ENCODE measurements at places on chromosomes 3 and 15.
A peak's percentile ranks its signal among the peaks of the same experiment; 100 is the strongest.

- DNase-seq: no peak
These were observed 74.0 kb upstream of the ETV5 start for GRCh38 chr3:186182850-186183249.

- DNase-seq: no peak
These were observed 296.1 kb upstream of the RASGRP1 start for GRCh38 chr15:38860674-38861073.

DNA sequence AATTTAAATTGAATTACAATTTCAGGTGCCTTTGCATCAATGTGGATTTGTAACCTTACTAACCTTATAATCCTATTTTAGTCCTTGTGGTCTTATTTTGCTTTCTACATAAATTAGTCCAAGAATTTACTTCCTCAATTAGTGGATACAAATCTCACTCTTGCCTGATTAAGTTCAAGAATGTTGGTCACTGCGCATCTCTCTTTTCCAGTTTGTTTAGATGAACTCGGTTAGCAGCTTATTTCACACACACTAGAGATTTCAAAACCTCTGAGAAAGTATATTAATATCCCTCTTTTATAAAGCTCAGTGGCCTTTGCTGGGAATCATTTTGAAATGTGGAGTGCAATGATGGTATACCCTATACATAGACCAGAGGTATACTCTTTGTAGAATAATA, 243.4 kb downstream of the DTWD1 start:
- DNase-seq: no peak

DNA sequence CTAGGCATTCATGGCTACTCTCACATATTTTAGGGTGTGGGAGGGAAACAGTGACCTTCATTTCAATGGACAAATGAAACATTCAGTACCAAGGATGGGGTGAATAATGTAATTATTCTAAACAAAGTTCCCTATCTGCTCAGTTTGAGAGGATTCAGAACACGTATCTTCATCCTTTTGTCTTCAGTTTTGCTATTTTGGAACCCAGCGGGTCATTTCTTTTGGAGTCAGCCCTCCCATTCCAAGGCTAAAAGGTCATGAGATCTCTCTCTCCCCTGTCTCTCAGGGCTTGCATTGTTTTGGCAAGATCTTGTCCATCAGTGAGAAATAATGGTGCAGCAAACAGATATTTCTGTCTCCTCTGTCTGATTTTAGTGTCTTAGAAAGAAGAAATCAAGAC, 16.3 kb upstream of the GATM start:
- no peak for DNase-seq

DNA sequence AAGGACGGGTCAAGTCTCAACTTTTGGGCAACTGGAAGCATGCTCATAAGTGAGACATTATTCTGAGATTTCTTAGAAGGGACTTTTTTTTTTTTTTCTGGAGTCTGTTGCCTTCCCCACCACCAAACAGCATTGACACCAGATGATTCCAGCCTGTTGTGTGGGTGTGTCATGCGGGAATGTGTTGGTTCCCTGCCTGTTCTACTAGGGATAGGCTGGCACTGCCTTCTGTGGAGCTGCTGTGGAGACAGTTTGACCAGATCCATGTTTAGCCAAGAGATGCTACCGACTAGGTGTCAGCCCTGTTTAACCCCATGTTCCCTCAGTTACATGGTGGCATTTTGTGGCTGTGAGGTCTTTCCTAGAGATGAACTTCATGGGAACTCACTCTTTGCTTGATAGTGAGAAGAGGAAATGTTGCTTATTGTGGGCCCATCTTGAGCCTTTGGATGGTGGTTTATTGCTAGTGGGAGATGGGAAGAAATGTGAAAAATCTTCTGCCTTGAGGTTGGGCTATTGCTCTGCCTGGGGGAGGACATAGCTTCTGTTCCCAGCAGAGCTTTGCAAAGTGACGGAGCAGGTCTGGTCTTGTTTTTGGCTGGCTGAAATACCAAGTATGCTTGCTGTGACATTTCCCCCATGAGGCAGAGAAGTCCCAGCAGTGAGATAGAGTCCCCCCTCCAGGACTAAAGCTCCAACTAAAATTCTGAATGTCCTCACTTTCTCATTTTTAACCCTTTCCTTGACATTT, 31.3 kb downstream of the TRAK1 start:
- no peak for DNase-seq

GRCh38 chr15:56371495-56372147, 6.4 kb downstream of the TEX9 start:
- no peak for DNase-seq

GRCh38 chr3:127831723-127832172, 9.4 kb upstream of the MGLL start:
- DNase-seq: peak; percentile 26

DNA sequence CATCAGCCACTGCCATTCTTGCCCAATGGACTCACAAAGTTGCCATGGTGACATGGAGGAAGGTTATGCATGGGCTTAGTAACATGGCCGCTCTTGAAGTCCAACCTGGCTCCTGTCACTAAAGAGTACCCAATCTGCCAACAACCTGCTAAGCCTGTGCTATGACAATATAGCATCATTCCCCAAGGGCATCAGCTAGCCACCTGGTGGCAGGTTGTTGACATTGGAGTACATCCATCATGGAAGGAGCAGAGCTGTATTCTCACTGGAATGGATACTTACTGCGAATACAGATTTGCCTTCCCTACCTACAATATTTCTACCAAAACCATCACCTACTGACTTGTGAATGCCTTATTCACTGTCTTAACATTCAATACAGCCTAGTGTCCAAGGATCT, 138.9 kb upstream of the RORA start:
- DNase-seq: peak; percentile 3

- DNase-seq: no peak
These were observed 811 bp downstream of the C3orf52 start for GRCh38 chr3:112086875-112087524.

DNA sequence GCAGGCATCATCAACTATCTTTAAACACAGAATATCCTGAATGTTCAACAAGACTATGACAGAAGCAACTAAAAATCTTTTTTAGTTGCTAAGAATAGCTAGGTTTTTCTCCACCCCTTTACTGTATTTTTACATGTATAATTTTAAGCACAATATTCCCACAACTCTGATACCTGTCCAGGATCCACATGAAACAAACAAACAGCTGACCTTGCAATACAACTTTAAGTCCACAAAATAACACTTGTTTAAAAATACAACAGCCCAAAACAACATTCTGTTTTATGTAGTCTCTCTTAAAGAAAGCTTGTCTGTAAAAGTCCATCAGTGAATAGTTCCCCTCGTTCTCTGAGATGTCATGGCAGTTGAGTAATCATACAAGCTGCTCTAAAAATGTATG, 41.1 kb downstream of the IFT57 start:
- DNase-seq: no peak

DNA sequence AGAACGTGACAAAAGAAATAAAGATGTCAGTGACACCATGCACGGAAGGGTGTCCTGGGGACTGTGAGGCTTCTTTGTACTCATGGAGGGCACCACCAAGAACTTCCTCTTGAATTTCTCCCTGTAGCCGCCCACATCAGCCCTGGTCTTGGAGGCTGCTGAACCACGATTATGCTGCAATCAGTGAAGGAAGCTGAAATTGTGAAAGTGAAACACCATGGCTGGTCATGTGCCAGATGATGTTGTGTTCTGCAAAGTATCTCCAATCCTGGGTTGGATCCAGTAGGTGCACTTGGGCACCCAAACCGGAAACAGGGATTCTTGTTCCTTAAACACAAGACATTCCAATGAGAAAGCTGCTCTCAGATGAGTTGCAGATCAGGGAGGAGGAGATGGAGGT, 104.4 kb upstream of the GOLGA6L6 start:
- no peak for DNase-seq
